NCI-H526 treated with DMSO at 0.1 percent for 48 hours (cell line): ENCODE measurements at places on chromosomes 3 and 15.

GRCh38 chr15:39427705-39428104, 153.2 kb upstream of the THBS1 start:
- DNase-seq: no peak

DNA sequence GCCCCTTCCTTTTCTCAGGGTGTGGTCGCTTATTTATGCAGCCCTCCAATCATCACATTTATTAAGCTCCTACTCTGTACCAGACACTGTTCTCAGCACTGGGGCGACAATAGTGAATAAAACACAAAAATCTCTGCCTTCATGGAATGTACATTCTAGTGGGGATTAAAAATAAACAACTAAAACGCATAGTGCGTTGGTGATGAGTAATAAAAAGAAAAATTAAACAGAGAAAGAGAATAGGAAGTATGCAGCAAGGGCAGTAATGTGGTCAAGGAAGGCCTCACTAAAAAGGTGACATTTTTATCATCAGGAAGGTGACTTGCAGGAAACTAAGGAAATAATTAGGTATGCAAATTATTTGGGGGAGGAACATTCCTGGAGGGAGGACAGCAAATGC, 5.1 kb downstream of the SLC51B start:
- no peak for DNase-seq

- no peak for DNase-seq
Observed at GRCh38 chr3:147575391-147575790, 166.2 kb downstream of the ZIC1 start.

DNA sequence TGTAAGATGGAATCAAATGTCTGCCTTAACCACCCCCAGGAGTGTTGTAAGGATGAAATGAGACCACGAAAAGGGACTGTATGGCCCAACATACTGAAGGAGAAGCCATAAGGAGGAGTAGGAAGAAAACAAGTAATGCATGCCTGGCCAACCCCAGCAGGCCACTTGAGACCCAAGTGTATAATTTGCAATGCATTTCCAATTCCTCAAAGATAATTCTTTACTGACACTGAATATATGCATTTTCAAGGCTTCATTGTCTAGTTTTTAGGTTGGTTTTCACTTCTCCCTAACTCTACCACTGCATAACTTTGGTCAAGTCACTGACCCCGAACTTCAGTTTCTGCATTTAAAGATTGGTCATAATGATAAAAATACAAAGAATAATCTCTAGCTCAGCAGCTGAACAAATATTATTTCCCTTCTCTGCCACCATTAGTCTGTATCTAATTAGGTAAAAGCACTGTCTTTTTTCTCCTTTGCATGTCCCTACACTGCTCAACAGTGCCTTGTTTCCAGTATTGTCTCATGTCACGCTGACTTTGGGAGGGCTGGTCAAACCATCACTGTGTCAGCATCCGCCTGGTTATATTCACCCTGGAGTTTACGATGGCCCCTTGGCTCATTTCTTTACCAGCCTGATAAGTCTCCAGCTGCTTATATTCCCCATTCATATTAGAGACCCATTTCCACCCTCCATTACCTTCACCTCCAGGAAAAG, 378.6 kb downstream of the NTRK3 start:
- DNase-seq: no peak

GRCh38 chr3:149507491-149508324, 33.2 kb downstream of the TM4SF4 start:
- DNase-seq: no peak
